ENCODE measurements at places on chromosomes 3 and 15.

GRCh38 chr3:17747174-17747889 lies 4.9 kb upstream of the TBC1D5 start:
- DNase-seq: no peak

- no peak for DNase-seq
Measured at GRCh38 chr3:32821686-32822296, 4.0 kb downstream of the TRIM71 start.

GRCh38 chr3:52615166-52615565 lies 70.5 kb downstream of the PBRM1 start:
- no peak for DNase-seq

DNA sequence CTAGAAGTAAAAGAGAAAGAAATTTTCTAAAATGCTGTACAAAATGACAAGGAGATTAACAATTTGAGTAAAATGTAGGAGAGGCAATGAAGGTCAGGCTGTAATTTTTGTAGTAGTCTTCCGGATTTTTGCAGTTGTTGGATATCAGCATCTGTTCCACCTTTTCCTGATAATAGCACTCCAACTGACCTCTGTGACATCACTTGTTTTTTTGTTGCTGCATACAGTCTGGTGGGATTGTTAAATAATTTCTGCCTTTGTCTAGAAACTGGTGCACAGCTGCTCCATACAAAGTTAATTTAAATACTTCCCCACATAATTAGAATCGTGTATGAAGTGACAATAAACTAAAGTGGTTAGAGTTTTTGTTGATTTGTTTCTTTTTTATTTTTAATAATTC lies 731.4 kb downstream of the PLOD2 start:
- no peak for DNase-seq

DNA sequence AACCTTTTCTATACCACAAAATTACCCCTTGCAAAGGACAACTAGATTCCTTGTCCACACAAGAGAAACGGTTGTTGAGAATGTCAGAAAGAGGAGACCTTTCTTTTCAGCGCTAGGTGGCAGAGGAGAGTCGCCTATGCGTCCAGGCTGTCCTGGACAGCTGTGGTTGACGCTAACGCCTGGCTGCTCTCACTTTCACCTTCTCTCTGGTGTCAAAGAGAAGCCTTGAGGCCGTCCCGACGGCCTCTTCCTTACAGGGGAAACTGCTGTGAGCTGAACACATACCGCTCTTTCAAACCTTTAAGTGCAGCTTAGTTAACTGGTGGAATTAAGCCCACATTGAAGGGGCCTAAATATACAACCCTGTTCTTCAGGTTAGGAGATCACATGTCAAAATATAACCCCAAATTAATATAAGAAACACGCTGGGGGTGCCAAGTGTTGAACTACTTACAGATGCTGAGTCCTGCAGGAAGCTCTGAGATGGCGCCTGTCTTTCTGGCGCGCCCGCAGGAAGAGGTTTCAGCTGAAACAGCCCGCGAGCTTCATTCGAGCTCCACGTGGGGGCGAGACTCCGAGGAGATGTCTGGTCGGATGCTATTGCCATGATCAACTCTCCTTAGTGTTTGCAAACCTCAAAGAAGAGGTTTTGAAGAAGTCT lies 26.1 kb upstream of the KBTBD8 start:
- peak; percentile 65 for DNase-seq

GRCh38 chr15:73366766-73367623 lies 1.8 kb downstream of the HCN4 start:
- no peak for DNase-seq

GRCh38 chr15:65096481-65097385 lies 18.3 kb downstream of the UBAP1L start:
- DNase-seq: peak; percentile 9

DNA sequence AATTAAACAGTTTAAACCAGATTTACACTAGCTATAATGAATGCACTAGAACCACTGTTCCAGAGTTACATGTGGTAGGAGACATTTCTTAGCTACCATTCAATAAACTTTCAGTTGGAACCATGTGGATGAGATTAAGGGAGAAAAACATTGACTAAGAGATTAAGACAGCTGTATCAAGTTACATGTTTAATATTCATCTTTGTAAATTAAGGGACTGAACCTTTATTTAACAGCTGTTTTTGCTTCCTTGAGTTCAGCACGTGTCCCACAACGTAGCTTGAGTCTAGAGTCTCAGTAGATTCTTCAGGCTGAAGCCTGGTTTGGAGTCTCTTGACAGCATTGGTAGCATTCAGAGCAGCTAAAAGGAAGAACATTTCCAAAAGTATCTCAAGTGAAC lies 27.2 kb upstream of the CFAP44 start:
- no peak for DNase-seq

All from A172 (cell line).